ENCODE measurements at places on chromosomes 7 and 10.

- no peak for DNase-seq
These were observed 24.1 kb downstream of the PRF1 start for GRCh38 chr10:70578371-70578947.

DNA sequence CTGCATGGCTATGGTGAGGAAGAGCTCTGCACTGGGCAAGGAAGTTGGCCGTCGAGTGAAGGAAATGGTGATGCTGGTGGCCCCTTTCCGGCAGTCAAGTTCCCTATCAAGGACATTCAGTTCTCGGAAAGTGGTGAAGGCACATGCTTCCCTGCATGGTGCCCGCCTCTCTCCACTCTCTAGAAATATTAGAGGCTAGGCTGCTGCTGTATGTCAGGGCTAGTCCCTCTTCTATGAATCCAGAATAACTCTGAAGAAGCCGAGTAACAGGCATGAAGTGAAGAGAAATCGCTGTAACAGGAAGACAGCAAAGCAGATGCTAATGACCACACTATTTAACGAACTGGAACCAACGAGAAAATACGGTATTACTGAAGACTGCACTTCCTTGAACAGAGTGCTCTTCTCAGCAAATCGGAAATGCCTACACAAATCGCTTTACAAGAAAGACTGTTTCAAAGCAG, 5.4 kb downstream of the IDI1 start:
- no peak for DNase-seq

- DNase-seq: no peak
These were observed 64.9 kb upstream of the TAS2R16 start for GRCh38 chr7:123060446-123060845.

DNA sequence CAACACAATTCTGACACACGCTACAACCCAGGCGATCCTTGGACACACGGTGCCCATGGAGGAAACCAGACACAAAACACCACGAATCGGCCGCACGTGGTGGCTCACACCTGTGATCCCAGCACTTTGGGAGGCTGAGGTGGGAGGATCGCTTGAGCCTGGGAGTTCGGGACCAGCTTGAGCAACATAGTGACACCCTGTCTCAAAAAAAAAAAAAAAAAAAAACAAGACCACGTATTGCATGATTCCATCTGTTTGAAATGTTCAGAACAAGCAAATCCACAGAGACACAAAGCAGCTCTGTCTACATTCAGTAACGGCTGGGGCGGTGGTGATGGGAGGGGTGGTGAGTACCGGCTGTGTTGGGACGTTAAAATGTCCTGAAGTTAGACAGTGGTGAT, 25.2 kb downstream of the ADAP1 start:
- peak; percentile 68 for DNase-seq

- peak; percentile 56 for DNase-seq
These were observed 36.1 kb downstream of the UBTD1 start for GRCh38 chr10:97534746-97535367.

Measured in trophoblast cell (in vitro differentiated cells and primary cell).